ENCODE measurements at places on chromosomes 13 and 19.
A peak's percentile ranks its signal among the peaks of the same experiment; 100 is the strongest.

DNA sequence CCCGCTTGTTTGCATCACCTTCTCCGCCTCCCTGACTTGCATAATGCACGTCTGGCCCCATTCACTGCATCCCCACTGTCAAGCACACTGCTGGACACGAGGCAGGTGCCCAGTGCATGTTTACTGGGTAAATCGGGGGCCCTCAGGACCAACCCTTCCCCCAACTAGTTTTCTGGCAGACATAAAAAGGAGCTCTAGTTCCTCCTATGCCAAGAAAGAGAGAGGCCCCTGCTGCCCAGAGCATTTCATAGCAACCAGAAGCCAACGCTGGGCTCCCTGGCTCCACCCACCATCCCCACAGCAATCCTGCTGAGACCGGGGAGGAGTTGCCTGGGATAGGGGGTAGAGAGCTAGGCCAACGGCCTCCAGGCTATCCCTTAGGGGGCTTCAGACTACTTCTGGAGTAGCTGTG, 23.2 kb downstream of the ANKRD27 start:
- DNase-seq: no peak

GRCh38 chr19:28333909-28334308, 879.0 kb downstream of the UQCRFS1 start:
- DNase-seq: no peak

DNA sequence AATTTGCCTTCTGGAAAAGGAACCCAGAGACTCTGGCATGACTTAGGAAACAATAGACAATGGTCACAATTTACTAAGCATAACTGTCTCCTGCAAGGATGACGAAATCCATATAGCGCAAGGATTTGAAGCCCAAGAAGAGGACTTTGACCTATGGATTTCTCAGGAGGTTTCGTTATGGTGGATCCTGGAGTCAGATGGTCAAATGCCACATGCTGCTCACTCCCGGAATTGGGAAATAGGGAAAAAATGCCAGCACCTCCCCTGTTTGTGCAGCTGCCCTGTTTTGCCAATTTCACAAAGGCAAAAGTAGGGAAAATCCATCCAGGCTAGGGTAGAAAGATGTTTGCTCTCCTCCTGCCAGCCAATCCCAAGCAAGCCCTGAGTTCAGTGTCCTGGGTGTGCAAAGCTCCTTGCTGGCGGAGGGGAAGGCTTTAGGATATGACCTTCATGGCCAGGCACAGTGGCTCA, 23.4 kb downstream of the RDH8 start:
- no peak for DNase-seq

- peak; percentile 30 for DNase-seq
Measured at GRCh38 chr13:51645154-51645650, 60.9 kb downstream of the WDFY2 start.

- DNase-seq: no peak
Measured at GRCh38 chr19:18895038-18895823, 727 bp downstream of the CERS1 start.

DNA sequence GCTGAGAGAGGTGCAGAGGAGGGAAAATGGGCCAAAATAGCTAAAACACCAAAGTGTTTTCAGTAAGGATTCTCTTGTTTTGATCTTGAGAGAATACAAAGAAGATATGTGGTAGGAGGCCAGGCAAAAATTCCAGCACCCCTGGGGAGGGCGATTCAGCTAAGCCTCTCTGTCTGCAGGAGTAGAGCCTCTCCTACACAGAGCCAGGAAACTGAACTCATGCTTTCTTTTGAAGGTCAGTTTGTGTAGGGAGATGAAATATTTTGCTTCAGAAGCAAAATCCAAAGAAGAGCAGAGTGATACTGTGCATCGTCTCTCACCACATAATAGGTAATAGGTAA, 565.0 kb downstream of the FGF9 start:
- no peak for DNase-seq
